GM13976 (cell line): ENCODE measurements at places on chromosomes 16 and 17.

GRCh38 chr17:5042157-5043022 lies 7.2 kb upstream of the SLC52A1 start:
- DNase-seq = no peak

- no peak for DNase-seq
Measured at GRCh38 chr17:37671028-37671823, 28.0 kb upstream of the DDX52 start.

GRCh38 chr16:48608871-48609651 lies 919 bp downstream of the N4BP1 start:
- DNase-seq = no peak

DNA sequence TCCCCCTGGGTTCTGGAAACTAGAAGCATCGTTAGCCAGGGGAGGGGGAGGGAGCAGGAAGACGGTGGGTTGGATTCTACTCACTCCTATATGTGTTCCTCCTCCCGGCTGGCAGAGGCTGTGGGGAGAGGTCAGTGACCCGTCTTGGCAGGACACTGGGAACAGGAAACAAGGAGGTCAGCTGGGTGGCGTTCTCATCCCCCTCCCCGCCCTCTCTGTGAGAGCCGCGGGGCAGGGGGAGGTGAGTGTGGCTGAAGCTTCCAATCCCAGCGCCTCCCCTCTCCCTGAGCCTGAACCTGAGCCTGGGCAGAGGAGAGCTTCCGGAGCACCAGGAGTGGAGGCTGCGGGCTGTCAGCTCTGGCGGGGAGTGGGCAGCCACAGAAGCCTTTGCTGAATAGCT lies 12.5 kb downstream of the GPRC5C start:
- no peak for DNase-seq

DNA sequence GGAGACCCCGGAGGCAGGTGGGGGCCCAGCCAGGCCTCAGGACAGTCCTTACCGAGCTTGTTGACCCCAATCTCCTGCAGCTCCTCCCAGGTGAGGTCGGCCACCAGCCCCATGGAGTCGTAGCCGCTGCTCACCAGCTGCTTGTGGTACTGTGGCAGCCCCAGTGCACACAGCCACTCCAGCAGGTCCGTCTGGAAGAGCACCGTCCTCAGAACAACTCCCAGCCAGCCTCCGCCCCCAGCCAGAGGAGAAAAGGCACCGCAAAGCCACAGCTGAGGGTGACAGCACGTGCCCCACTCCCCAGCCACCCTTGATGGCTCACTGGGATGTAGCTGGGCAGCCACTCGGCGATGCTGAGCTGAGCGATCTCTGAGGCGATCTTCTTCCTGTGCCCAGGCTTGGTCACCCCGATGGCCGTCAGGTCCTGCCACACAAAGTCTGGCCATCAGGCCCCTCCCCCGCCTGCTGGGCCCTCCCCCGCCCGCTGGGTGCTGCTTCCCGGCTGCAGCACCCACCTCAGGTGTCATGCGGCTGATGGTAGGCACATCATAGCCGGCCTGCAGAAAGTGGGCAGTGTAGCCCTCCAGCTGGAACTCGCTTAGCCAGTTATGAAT lies 11.9 kb downstream of the CASKIN2 start:
- DNase-seq = no peak

GRCh38 chr16:57723170-57723569 lies 12.4 kb upstream of the KATNB1 start:
- no peak for DNase-seq

- DNase-seq = no peak
Measured at GRCh38 chr16:20026361-20027072, 47.2 kb downstream of the GPR139 start.

DNA sequence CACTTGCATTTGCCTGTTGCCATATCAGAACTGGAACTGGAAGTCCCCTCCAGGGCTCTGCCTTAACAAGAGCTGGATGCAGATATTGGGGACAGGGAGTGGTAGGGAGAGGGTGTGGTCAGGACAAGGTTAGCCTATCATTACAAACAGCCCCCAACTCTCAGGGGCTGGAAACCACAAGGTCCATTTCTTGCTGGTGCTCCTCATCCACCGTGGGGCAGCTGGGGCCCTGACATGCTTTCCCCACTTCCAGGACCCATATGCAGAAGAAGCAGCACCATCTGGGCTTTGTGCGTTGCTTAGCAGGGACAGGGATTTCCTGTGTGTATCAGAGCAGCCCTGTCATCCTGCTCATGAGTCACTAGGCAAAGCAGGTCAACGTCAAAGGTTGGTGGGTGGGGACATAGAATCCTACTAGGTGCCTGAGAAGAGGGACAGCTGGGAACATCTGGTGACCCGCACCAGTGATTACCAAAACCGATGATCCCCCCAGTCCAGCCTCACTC lies 26.9 kb downstream of the RGS9 start:
- DNase-seq = peak; percentile 56
